ENCODE measurements at places on chromosomes 1 and 21.

DNA sequence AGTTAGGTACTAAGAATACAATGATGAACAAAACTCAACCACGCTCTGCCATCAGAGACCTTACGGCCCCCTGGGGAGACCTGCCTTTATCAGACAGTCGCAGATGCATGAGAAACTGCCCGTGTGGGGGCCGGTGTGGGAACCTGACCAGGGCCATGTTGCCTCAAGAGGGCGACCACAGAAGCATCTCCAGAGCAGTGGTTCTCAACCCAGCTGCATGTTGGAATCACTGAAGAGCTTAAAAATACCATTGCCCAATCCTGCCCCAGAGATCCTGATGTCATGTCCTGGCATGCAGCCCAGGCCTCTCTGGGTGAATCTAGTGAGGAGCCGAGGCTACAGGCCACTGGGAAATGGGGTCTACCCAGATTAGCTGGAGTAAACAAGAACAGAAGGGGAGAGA is 108.7 kb downstream of the PRDM2 start:
- DNase-seq: no peak
- H3K36me3 ChIP-seq: peaks cover 18% of the 10 kb centered on the region
- peak overlapping the region; percentile 64 for H3K27ac ChIP-seq
- no peak overlapping the region for H3K4me3 ChIP-seq

DNA sequence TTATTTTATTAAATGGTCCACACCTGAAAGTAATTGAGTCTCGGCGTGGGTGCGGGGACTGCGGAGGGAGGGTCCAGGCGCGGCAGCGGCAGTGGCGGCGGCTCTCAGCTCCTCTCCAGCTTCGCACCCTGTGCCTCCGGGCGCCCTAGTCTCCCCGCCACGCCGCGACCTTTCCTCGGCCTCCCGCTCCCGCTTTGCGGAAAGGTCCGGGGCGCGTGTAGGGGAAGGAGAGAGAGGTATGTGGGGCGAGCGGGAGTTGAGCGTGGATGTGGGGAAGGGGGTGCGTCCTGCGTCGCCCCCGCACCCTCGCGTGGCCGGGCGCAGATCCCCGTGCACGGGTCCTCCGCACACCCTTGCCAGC is 13.4 kb upstream of the ALX3 start:
- no peak for DNase-seq
- peaks cover 10% of the 10 kb centered on the region for H3K4me1 ChIP-seq
- H3K27me3 ChIP-seq: peaks cover 32% of the 10 kb centered on the region

GRCh38 chr1:233442026-233442780 is 114.7 kb downstream of the MAP3K21 start:
- H3K4me3 ChIP-seq: no peak overlapping the region
- no peaks in the 10 kb centered on the region for H3K36me3 ChIP-seq
- peaks cover 7% of the 10 kb centered on the region for H3K27me3 ChIP-seq
- peaks cover 2% of the 10 kb centered on the region for H3K4me1 ChIP-seq

- peaks cover 49% of the 10 kb centered on the region for H3K4me1 ChIP-seq
- peaks cover 24% of the 10 kb centered on the region for H3K36me3 ChIP-seq
- DNase-seq: no peak
- H3K27me3 ChIP-seq: no peaks in the 10 kb centered on the region
- H3K27ac ChIP-seq: peak overlapping the region; percentile 99
- H3K4me3 ChIP-seq: peak overlapping the region; percentile 71
Measured at GRCh38 chr1:117608115-117608615, 2.3 kb downstream of the TENT5C start.

- peaks cover 32% of the 10 kb centered on the region for H3K36me3 ChIP-seq
- H3K4me1 ChIP-seq: peaks cover 16% of the 10 kb centered on the region
- H3K4me3 ChIP-seq: no peak overlapping the region
- peak overlapping the region; percentile 6 for H3K27ac ChIP-seq
Measured at GRCh38 chr1:64877598-64877997, 88.8 kb downstream of the JAK1 start.

DNA sequence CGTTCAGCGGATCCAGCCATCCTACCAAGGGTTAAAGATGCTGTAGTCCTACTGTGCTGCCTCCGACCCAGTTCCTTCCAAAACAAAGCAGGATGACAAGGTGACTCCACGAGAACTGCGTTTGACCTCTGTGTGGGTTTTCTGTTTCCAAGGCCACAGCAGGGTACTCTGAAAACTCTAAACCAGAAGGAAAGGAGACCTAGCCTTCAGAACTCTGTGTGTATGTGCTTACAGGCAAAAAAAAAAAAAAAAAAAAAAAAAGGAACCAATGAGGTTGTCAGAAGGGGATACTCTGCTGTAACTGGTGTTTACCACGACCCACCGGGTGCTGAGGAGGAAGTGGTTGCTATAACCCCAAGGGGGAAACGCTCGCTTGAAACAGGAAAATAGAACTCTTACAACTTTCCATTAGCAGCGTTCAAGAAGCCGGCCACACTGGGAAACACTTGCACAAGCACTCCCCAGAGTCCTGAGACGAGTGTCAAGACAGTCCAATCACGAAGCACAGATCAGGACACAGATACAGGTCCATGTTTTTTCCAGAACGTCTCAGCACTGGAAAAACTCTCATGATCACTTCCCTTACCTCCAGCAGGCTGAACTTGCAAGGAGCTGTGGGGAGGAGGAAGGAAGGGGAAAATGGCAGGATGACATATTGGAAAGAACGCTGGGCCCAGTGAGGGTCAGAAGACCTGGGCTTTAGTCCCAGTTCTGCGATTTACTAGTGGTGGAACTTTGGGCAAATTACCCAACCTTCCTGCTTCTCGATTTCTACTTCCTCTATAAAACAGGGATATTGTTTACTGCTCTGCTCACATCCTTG is 64.0 kb downstream of the ITPKB start:
- H3K4me1 ChIP-seq: peaks cover 80% of the 10 kb centered on the region
- peaks cover 28% of the 10 kb centered on the region for H3K36me3 ChIP-seq
- no peak for DNase-seq
- no peaks in the 10 kb centered on the region for H3K27me3 ChIP-seq
- H3K4me3 ChIP-seq: peak overlapping the region; percentile 91
- H3K27ac ChIP-seq: peak overlapping the region; percentile 100

Data from memory B cell (primary cell).